ENCODE measurements at places on chromosomes 7 and 10.

GRCh38 chr10:23864631-23865147, 344.2 kb upstream of the KIAA1217 start:
- no peak for DNase-seq

- no peak for DNase-seq
These were observed 2.0 kb downstream of the CLDN4 start for GRCh38 chr7:73832806-73833205.

DNA sequence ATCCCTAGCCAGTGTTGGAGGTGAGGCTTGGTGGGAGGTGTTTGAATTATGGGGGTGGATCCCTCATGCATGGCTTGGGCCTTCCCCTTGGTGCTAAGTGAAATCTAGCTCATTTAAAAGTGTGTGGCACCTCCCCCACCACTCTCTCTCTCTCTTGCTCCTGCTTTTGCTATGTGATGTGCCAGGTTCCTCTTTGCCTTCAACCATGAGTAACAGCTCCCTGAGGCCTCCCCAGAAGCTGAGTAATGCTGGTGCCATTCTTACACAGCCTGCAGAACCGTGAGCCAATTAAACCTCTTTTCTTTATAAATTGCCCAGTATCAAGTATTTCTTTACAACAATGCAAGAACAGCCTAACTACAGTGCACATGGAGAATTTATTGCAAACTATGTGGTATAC, 188.8 kb upstream of the POT1 start:
- no peak for DNase-seq

DNA sequence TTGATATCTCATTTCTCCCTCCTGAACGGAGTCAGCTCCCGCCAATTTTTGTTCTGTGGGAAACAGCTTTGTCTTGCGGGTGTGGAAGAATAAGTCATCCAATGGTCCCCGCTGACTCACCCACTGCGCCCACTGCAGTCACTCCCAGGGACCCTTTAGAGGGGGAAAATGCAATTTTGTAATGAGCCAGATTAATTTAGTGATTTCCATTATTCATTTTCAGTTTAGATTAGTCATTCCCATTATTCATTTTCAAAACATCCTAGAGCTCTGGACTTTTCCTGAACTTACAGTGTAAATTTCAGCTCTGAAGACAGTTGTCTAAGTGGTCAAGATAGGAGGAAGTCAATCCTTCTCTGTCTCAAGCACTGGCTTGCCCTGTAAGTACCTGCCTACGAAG, 154.9 kb upstream of the TMEM72 start:
- DNase-seq: no peak

DNA sequence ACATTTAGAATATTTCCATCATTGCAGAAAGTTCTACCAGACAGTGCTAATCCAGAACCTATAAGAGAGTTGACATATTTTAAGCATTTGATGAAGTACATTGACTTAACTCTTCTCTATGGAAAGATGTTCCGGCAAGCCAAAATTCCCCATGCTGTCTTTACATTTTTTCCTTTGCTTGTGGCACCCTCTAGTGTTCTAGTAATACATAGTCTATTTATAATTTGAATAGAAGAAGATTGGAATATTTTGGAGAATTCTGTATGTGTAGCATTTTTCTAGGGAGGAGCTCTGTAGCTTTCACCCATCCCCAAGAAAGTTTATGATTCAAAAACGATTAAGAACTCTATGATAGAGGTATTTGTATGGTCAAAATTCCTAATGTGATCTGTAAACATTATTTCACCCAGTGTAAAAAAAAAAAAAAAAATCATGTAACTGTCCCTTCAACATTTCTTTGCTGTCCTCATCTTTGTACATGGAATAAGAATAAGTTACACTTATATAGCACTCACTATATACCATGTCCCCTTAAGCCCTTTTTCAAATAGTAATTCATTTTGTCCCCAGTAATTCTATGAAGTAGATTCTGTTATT, 33.2 kb downstream of the NRF1 start:
- DNase-seq: no peak

- no peak for DNase-seq
These were observed 76.0 kb downstream of the TMEM270 start for GRCh38 chr7:73936967-73937366.

DNA sequence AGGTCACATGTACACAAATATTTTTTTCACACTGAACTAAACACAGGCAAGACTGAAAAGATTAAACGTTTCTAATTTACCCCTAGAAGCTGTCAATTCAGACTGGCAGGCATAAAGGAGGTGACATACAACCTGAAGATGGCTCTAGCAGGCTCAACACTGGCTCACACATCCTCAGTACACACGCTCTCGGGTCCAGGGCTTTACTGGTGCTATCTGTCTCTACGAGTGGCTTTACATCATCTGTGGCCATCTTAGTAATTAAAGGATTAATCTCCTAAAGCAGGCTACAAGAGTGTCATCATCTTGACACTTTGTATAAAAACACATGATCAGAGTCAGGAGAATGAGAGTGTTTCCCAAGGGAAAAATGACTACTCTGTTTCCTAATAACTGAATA, 57.3 kb downstream of the COPG2 start:
- no peak for DNase-seq

GRCh38 chr7:4237296-4238235, 444.5 kb upstream of the FOXK1 start:
- no peak for DNase-seq

GRCh38 chr10:116450861-116451260, 23.2 kb downstream of the PNLIPRP3 start:
- DNase-seq: no peak

GRCh38 chr10:132404911-132405462, 8.0 kb downstream of the PWWP2B start:
- DNase-seq: no peak

- DNase-seq: no peak
These were observed 570 bp upstream of the ARF5 start for GRCh38 chr7:127587663-127588018.

DNA sequence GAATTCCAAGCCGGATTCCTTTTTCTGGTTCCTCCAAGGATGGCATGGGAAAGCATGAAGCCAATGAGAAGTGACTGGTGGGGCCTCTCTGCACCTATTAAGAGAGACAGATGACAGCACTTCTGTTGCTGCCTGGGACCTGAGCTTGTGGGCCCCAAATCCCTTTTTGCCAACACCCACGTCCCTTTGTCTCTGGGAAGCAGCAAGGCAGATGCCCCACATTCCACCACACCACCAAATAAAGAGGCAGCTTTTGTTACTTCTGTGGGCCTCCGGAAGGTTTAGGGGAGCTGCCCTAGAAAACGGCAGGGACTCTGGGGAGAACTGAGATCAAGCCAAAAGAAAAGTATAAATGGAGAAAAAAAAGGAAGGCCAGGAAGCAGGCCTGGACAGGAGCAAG, 3.4 kb downstream of the CCDC136 start:
- no peak for DNase-seq

DNA sequence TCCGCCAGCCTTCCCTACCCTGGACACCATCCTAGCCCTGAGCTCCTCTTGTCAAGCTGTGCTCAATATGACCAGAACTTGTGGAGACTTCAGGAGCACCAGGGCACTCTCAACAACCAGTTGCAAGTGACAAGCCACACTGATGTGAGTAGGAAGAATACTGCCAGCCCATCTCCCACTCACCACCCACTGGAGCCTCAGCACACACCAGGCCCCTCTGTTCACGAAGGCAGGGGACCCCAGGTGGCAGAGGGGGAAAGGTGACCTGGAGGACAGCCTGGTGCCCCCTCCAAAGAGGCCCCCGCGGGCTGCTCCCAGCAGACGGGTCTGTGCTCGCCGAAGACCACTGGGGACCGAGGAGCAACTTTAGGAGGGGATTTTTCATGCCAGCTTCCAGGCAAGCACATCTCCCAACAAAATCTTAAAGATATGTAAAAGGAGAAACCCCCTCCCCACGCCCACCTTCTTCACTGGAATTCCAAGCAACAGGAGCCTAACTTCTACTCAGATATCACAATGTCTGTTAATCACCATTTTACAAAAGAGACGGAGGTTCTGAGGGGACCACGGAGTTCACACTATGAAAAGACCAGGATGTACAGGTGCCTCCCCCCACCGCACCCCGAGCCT, 1.0 kb downstream of the MMD2 start:
- DNase-seq: no peak

DNA sequence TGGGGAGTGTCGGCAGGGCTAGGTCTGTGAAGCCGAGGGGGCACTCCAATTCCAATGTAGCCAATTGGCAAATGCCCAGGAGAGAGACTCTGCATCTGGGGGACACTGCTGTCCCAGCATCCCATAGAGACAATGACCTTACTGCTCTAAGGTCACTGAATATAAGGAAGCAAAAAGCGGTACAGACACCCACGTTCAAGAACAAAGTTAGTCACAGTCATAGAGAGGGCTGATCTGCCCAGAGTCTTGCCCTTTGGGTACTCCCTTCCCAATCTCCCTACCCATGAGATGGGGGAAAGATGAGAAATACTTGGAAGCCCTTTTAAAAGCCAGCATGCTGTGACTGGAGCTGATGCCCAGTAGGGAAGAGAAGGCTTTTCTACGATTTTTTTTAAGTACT, 76.3 kb upstream of the GSDME start:
- no peak for DNase-seq

DNA sequence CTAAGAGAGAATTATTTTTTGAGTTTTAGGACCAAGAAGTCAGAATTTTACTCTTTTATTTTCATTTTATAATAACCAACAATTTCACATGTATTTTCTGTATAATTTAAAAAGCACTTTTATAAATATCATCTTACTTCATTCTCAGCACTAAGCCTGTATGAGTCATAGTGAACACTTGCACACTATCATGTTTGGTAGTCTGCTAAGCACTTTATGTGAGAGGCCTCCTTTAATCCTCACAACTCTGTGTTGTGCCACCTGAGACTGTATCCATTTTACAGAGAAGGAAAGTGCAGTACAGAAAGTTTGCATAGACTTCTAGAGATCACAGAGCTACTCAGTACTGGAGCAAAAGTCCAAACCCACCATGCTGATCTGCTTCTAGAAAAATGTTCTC, 939.6 kb downstream of the NRG3 start:
- no peak for DNase-seq

GRCh38 chr10:132153616-132154217, 33.0 kb upstream of the DPYSL4 start:
- no peak for DNase-seq

- DNase-seq: no peak
These were observed 77.2 kb downstream of the CDCA7L start for GRCh38 chr7:21868576-21868850.

GRCh38 chr7:17583786-17584185, 285.3 kb downstream of the AHR start:
- DNase-seq: no peak

- DNase-seq: no peak
These were observed 54.8 kb downstream of the MPP7 start for GRCh38 chr10:28248092-28248491.

DNA sequence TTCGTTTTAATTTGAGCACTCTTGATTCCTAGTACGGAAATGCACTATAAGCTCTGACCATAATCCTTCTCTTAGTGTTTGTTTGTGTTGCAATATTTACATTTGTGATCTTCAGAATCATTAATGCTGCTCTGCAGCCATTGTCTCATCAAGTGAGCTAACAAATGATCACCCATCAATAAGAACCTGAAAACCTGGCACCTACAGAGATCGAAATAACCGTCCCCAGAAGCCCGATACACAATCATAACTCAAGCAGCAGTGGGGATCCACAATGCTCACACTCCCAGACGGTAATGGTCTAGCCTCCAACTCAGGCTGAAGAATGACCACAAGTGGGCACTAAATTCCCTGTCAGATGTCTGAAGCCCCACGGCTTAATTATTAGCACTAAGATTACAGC, 156.0 kb upstream of the NFE2L3 start:
- DNase-seq: no peak

DNA sequence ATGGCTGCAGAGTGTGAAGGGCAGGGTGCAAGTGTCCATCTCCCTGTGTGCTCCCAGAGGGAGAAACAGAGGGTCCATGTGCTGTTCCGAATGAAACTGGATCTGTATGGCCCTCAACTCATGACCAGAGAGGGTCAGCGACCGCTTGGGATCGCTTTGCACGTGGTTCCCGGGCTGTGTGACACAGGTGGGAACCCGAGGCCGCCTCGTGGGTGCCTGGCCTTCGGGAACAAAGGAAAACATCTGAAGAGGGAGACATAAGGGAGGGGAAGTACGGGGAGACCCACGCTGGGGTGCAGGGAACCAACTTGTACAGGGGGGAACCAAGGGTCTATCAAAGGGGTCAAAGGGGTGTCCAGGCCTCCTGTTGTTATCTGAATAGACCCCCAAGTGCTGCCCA, 57.5 kb downstream of the SH3PXD2A start:
- no peak for DNase-seq

- no peak for DNase-seq
These were observed 620.9 kb downstream of the ZWINT start for GRCh38 chr10:55740110-55740509.

DNA sequence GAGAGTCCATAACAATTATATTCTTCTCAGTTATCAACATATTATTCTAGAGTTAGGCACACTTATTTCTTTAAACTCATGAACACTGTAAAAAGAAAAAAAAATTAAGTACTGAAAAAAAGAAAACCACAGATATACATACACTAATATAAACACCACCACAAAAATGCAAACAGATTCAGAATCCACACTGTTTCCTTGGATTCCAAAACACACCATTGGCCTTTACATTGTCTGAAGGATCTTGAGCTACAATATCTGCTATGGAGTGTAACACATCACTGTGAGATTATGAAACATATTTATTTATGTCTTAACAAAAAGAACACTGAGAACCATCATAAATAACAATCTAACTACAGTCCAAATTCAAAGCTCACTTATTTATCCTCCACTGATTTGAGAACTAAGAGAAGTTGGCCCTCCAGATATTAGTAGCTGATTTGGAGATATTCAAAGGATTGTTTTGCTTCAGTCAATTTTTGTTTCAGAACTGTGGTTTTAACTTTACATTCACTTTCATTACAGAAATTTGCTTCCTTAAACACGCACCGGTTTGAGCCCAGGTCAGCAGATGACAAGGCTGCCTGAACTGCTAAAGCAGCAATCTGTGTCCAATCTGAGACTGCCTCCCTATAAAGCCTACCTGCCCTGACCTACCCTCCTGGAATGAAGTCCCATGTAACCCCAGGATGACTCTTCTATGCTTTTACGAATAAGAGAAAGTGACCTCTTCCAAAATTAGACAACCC, 47.0 kb upstream of the CDK1 start:
- DNase-seq: no peak

GRCh38 chr7:9201928-9202327, 768.5 kb downstream of the NXPH1 start:
- DNase-seq: no peak

DNA sequence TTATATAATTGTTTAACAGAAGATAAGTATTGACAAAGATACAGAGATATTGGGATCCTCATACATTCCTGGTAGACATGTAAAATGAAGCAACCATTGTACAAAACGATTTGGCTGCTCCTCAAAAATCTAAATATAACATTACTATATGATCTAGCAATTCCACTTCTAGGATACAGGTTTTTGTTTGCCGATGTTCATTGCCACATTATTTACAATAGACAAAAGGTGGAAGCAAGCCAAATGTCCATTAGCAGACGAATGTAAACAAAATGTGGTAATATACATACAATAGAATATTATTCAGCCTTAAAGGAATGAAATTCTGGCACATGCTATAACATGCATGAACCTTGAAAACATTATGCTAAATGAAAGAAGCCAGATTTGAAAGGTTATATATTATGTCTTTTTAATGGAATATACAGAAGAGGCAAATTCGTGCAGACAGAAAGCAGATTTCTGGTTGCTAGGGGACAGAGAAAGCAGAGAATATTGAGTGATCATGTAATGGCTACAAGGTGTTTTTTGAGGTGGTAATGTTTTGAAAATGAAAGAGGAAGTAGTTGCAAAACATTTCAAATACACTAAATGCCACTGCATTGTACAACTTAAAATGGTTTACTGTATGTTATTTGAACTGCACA, 44.9 kb downstream of the POLR1F start:
- no peak for DNase-seq

GRCh38 chr7:157670490-157671357, 333.9 kb downstream of the DNAJB6 start:
- DNase-seq: no peak

Data from effector CD4-positive, alpha-beta T cell (primary cell).